ENCODE measurements at places on chromosomes 11 and 22. TPM values are rescaled to one million over a fixed set of nuclear protein-coding genes. Genes with fewer than 3 reads are reported as not detected.

Gene MUC15
- total RNA-seq: not detected

Gene OR8B8
- total RNA-seq: not detected

Gene GP1BB
- 4.8 TPM for total RNA-seq

Gene MISFA
- total RNA-seq: 4.4 TPM

Gene DEUP1
- total RNA-seq: 0.70 TPM

DNA sequence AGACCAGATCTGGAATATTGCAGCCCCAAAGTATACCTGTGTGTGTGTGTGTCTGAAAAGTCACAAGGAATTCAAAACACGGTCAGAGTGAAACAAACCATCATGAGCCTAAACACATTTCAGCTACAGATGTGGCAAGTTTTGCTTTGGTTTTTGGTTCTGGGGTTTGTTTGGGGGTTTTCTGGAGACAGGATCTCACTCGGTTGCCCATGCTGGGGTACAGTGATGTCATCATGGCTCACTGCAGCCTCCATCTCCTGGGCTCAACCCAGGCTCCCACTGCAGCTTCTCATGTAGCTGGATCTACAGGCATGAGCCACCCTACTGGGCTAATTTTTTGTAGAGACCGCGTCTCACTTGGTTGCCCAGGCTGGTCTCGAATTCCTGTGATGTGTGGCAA is 41.4 kb upstream of the PHF21A start:
- DNase-seq: no peak
- H3K27ac ChIP-seq: no peak overlapping the region
- no peaks in the 10 kb centered on the region for H3K4me1 ChIP-seq

DNA sequence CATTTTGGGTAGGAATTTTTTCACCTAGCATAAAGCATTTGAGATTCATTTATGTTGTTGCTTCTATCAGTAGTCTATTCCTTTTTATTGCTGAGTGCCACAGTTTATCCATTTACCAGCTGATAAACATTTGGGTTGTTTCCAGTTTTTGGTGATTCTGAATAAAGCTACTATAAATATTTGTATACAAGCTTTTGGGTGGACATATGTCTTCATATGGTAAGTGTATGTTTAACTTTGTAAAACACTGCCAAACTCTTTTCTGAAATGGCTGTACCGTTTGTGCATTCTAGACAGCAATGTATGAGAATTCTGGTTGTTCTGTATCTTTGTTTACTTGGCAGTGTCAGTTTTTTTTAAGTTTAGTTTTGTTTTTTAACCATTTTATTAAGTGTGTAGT is 16.9 kb downstream of the USP47 start:
- H3K4me1 ChIP-seq: peaks cover 9% of the 10 kb centered on the region
- DNase-seq: no peak
- H3K27ac ChIP-seq: no peak overlapping the region

DNA sequence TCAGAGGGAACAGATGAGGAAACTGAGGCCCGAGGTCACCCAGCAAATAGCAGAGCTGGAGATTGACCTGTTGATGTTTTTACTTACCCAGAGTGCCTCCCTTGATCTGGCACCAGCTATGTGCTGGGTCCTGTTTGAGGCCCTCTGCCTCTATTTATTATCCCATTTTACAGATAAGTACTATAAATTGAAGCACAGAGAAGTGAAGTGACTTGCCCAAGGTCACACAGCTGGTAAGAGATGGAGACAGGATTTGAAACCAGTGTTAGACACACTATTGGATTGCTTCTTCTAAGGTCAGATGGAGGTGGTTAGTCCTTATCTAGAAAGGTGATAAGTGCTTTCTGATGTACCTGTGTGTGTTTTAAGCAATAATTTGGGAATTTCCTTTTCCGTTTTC is 13.5 kb downstream of the SGSM1 start:
- no peaks in the 10 kb centered on the region for H3K36me3 ChIP-seq
- peaks cover 4% of the 10 kb centered on the region for H3K27me3 ChIP-seq
- H3K4me1 ChIP-seq: no peaks in the 10 kb centered on the region
- DNase-seq: no peak

GRCh38 chr11:72924568-72925190 is 110.5 kb downstream of the ATG16L2 start:
- no peaks in the 10 kb centered on the region for H3K27me3 ChIP-seq
- H3K4me3 ChIP-seq: no peak overlapping the region
- no peak for DNase-seq
- peaks cover 3% of the 10 kb centered on the region for H3K4me1 ChIP-seq
- peaks cover 3% of the 10 kb centered on the region for H3K36me3 ChIP-seq

DNA sequence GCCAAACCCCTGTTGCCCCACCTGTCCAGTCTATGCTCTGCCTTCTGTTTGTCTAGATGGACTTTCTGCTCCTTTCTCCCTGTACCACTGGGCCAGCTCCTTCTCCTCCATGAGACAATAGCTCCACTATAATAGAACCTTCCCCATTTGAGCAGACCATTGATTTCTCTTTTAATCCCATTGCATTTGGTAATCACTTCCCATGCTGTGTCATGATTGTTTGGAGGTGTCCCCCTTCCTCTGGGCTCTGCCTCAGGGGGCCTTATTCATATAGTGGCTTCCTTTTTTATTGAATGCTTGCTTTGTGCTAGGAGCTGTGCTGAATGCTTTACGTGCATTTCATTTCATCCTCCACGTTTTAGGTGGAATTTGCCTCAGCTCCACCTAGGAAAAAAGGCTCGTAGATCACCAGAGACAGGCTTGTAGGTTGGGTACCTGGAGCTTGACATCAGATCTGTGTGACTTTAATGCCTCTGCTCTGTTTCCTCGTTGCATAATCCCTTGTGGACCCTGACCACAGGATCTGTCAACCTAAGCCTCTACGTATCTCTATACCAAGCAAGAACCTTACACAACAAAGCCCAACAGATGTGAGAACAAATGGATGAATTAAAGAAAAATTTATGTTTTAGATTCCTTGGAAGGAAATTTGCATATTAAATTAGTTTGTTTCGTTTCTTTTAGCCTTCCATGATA is 106.2 kb upstream of the RASSF10 start:
- H3K4me3 ChIP-seq: no peak overlapping the region
- no peak overlapping the region for H3K27ac ChIP-seq
- no peaks in the 10 kb centered on the region for H3K27me3 ChIP-seq
- DNase-seq: no peak

GRCh38 chr11:122803306-122803705 is 35.0 kb upstream of the CRTAM start:
- H3K27ac ChIP-seq: peak overlapping the region; percentile 72
- no peaks in the 10 kb centered on the region for H3K36me3 ChIP-seq
- peaks cover 27% of the 10 kb centered on the region for H3K4me1 ChIP-seq
- DNase-seq: no peak

GRCh38 chr11:17219016-17219415 is 11.2 kb upstream of the PIK3C2A start:
- no peak overlapping the region for H3K27ac ChIP-seq
- no peaks in the 10 kb centered on the region for H3K27me3 ChIP-seq
- peaks cover 5% of the 10 kb centered on the region for H3K36me3 ChIP-seq
- H3K4me1 ChIP-seq: no peaks in the 10 kb centered on the region
- no peak for DNase-seq
- no peak overlapping the region for H3K4me3 ChIP-seq

DNA sequence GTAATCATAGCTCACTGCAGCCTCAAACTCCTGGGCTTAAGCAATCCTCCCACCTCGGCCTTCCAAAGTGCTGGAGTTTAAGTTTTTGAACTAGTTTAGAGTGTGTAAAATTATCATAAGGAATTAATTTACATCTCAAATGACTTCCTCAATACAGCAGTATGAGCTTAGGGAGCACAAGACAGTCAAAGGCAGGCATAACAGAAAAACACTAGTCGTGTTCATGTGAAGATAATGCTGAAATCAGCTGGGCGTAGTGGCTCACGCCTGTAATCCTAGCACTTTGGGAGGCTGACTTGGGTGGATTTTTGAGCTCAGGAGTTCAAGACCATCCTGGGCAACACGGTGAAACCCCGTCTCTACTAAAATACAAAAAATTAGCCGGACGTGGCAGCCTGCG is 25.8 kb downstream of the YDJC start:
- no peak overlapping the region for H3K4me3 ChIP-seq
- H3K27ac ChIP-seq: no peak overlapping the region
- H3K27me3 ChIP-seq: no peaks in the 10 kb centered on the region
- H3K4me1 ChIP-seq: peaks cover 6% of the 10 kb centered on the region

DNA sequence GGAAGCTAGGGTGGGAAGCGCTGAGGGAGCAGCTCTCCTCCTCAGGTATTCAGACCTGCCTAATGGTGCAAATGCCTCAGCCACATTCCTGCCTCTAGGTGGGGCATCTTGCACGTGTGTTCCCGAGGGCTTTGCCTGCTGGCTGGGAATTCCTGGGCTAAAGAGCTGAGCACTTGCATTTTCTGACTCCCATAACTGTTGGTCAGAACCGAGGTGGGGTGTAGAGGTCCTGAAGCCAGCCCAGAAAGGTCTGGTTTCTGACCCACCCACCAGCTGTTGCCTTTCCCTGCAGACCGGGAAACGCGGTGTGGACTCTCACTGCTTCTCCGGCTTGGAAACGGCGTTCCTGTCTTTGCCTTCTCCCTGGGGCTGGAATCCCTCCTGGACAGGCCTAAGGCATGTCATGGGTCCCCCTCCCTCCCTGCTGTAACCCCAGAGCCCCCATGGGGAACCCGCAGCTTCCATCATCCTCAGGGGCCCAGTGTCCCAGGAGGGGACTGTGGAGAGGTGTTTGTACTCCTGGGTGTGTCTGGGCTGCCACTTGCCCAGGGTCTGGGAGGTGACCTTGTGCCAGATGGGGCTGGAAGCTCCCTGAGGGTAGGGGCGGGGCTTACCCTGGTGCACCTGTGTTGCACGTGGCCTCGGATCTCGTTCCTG is 24.0 kb upstream of the SMIM38 start:
- H3K4me3 ChIP-seq: no peak overlapping the region
- H3K4me1 ChIP-seq: peaks cover 18% of the 10 kb centered on the region
- DNase-seq: peak; percentile 57
- H3K27me3 ChIP-seq: no peaks in the 10 kb centered on the region

DNA sequence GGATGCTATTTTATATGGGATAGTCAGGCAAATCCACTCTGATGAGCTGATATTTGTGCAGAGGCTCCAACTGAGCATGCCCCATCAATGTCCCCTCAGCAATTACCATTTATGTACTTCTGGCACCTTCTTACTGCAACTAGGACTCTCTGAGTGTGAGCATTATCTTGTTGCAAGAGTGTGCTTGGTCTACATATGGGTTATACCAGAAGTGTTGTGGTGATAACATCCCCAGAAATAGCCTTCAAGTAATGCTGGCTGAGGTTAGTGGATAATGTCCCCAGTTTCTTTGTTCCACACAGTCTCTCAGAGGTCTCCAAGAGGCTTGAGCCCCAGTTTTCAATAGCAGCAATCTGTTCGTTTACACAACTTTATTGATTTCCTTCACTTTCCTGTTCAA is 408.6 kb downstream of the JRKL start:
- H3K4me1 ChIP-seq: no peaks in the 10 kb centered on the region
- H3K4me3 ChIP-seq: no peak overlapping the region
- no peaks in the 10 kb centered on the region for H3K27me3 ChIP-seq

GRCh38 chr11:124101737-124102136 is 13.5 kb upstream of the VWA5A start:
- no peak overlapping the region for H3K4me3 ChIP-seq
- DNase-seq: no peak
- peaks cover 8% of the 10 kb centered on the region for H3K27me3 ChIP-seq
- no peak overlapping the region for H3K27ac ChIP-seq
- no peaks in the 10 kb centered on the region for H3K36me3 ChIP-seq
